ENCODE measurements at places on chromosomes 5 and 9.

GRCh38 chr9:114372921-114373448, 14.8 kb downstream of the AKNA start:
- DNase-seq, result no peak

DNA sequence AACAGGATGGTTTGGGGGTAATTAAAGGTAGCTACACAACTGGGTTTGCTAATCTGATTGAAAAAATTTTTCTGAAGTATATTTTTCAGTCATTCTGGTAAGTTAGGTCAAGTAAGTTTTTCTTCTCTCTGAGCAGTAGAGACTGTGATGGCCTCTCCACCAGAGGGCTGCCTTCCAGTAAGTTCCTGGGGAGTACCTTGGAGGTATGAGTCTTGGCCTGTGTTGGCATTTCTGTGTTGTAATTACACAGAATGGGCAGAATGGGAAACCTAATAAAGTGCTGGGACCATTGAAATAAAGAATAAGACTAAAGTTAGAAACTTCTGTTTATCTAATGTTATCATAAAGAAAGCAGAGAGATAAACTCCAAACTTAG, 430.8 kb downstream of the ARHGEF28 start:
- DNase-seq, result peak; percentile 33

DNA sequence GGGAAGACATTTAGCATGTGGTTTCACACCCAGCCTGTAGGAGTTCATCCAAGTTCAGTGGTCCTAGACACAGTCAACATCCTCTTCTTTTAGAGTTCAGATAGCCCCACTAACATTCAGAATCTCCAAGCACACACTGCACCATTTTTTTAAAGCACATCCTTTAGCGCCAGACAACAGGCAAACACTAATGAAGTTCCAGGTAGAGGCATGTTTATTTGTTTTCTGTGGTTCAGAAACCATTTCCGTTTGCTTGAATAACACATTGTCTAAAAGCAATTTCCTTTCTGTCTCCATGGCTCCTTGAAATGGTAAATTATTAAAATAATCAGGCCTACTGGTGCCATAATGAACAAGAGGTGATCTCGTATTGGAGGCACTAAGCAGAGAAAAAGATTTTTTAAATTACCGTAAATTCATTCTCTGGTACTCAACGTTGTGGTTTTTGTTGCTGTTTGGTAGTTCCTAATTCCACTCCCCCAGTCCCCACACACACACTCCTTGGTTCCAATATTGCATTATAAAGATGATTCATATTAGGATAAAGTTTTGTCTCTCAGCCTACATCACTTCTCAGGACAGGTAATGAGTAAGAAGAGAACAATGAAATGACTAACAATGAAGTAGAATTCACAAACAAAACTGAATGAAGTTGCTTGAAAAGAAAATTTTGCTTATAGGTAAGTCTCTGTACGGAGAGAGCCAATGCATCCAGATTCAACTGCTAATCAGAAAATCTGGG, 153.1 kb downstream of the PCSK1 start:
- DNase-seq, result peak; percentile 34

GRCh38 chr9:86434039-86434726, 80.0 kb upstream of the TUT7 start:
- DNase-seq, result peak; percentile 79

DNA sequence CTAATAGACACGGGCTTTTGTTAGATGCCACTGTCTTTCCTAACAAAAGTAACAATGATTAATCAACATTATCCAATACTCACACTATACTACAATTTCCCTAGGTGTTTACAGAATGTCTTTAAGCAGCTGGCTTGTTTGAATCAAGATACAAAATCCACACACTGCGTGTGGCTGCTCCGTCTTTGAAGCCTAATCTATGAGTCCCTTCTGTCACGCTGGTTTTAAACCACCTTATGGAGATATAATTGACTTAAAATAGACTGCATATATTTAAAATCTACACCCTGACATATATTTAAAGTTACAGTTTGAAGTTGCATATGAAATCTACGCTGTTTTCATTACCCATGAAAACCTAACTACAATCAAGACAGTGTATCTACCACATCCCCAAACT, 73.9 kb upstream of the TBC1D9B start:
- no peak for DNase-seq
